ENCODE measurements at places on chromosomes 11 and 22. TPM values are rescaled to one million over a fixed set of nuclear protein-coding genes. Genes with fewer than 3 reads are reported as not detected.

NNMT gene
- not detected for total RNA-seq

- peaks cover under 1% of the 10 kb centered on the region for H3K27me3 ChIP-seq
- no peak overlapping the region for H3K4me3 ChIP-seq
- DNase-seq, result no peak
- H3K27ac ChIP-seq, result no peak overlapping the region
Measured at GRCh38 chr11:67668192-67668551, 6.3 kb downstream of the ALDH3B2 start.

- H3K27me3 ChIP-seq, result no peaks in the 10 kb centered on the region
- H3K27ac ChIP-seq, result no peak overlapping the region
- H3K4me1 ChIP-seq, result no peaks in the 10 kb centered on the region
- DNase-seq, result no peak
- H3K36me3 ChIP-seq, result no peaks in the 10 kb centered on the region
Measured at GRCh38 chr11:60098508-60098907, 10.0 kb downstream of the MS4A2 start.

DNA sequence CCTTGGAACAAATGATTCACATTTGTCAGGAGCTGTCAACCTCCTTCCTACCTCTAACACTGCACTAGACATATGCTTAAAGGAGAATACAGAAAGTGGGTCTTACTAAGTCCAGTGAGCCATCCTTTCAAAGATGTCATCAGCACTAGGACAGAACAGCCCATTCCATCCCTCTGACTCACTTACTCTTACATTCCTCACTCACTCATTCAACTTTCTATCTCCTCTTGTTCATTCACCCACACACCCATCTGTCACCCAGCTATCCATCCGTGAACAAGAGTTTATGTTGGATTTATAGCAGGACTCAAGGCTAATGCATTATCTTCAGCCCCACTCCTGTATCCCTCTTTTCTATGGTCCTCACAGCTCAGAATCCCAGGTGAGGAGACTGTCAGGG, 9.1 kb downstream of the INSC start:
- no peaks in the 10 kb centered on the region for H3K36me3 ChIP-seq
- H3K4me1 ChIP-seq, result no peaks in the 10 kb centered on the region
- DNase-seq, result no peak
- no peak overlapping the region for H3K4me3 ChIP-seq

TRPM5 gene
- total RNA-seq, result not detected

SULT4A1 gene
- not detected for total RNA-seq

HNRNPUL2 gene
- 64.3 TPM for total RNA-seq

- no peak overlapping the region for H3K4me3 ChIP-seq
- H3K27ac ChIP-seq, result no peak overlapping the region
- H3K4me1 ChIP-seq, result peaks cover 4% of the 10 kb centered on the region
- no peak for DNase-seq
Measured at GRCh38 chr22:43235445-43236409, 48.8 kb upstream of the TTLL12 start.

DNA sequence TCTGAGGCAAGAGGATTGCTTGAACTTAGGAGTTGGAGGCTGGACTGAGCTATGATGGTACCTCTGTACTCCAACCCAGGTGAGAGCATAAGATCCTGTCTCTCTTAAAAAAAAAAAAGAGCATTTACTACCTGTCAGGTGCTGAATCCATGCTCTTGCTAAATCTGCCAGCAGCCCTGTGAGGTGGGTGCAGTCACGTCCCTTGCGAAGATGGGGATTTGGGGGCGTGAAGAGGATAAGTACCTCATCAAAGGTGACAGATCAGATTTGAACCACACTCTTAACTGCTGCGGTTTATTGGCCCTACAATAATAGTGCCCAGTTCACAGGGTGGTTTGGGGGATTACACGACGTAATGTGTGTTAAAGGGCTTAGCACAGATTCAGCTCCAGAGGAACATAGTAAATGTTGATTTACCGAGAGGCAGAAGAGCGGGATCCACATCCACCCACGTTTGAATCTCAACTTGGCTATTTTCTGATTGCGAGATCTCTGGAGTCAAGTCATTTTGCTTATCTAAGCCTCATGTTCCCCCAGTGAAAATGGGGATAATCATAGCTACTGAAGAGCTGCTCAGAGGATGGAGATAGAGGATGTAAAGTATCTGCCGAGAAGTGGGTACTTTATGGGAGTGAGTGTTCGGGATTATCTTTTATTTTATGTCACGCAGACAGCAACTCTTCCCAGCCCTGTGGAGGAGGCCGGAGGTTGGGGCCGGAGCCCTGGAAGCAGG, 28.1 kb upstream of the LRRC10B start:
- no peak overlapping the region for H3K4me3 ChIP-seq
- H3K27ac ChIP-seq, result no peak overlapping the region
- H3K27me3 ChIP-seq, result no peaks in the 10 kb centered on the region
- peaks cover 8% of the 10 kb centered on the region for H3K4me1 ChIP-seq
- no peak for DNase-seq
- H3K36me3 ChIP-seq, result no peaks in the 10 kb centered on the region

GRCh38 chr11:22467741-22468140, 129.6 kb downstream of the SLC17A6 start:
- no peaks in the 10 kb centered on the region for H3K36me3 ChIP-seq
- H3K4me3 ChIP-seq, result no peak overlapping the region
- H3K27me3 ChIP-seq, result no peaks in the 10 kb centered on the region
- DNase-seq, result no peak

KBTBD4 gene
- total RNA-seq, result 24.8 TPM

KRTAP5-7 gene
- not detected for total RNA-seq

- no peaks in the 10 kb centered on the region for H3K4me1 ChIP-seq
- no peaks in the 10 kb centered on the region for H3K27me3 ChIP-seq
- no peak overlapping the region for H3K27ac ChIP-seq
- H3K4me3 ChIP-seq, result no peak overlapping the region
- no peak for DNase-seq
Measured at GRCh38 chr11:33387581-33387980, 130.4 kb downstream of the HIPK3 start.

DNA sequence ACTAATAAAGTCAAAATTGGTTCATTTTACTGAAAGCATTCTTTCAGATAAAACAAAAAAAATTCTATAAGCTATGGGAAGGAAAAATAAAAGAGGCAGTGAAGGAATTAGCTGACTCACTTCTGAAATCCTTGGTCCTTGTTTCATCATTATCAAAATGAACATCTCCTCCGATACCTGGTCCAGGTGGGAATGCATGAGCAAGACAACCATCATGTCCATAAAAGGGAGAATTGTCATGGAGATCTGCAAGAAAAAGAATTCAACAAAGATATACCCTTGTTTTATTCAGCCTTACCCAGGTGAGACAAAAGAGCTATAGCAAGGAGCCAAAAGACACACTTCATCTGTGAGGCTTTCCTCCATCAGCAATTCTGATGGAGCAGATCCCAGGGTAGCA, 27.2 kb downstream of the MMP10 start:
- no peaks in the 10 kb centered on the region for H3K36me3 ChIP-seq
- no peak for DNase-seq
- H3K4me3 ChIP-seq, result no peak overlapping the region
- H3K27ac ChIP-seq, result no peak overlapping the region
- no peaks in the 10 kb centered on the region for H3K4me1 ChIP-seq

GRCh38 chr22:16959345-16959930, 48.6 kb downstream of the GAB4 start:
- H3K4me3 ChIP-seq, result no peak overlapping the region
- H3K27ac ChIP-seq, result no peak overlapping the region
- no peak for DNase-seq
- no peaks in the 10 kb centered on the region for H3K4me1 ChIP-seq

DNA sequence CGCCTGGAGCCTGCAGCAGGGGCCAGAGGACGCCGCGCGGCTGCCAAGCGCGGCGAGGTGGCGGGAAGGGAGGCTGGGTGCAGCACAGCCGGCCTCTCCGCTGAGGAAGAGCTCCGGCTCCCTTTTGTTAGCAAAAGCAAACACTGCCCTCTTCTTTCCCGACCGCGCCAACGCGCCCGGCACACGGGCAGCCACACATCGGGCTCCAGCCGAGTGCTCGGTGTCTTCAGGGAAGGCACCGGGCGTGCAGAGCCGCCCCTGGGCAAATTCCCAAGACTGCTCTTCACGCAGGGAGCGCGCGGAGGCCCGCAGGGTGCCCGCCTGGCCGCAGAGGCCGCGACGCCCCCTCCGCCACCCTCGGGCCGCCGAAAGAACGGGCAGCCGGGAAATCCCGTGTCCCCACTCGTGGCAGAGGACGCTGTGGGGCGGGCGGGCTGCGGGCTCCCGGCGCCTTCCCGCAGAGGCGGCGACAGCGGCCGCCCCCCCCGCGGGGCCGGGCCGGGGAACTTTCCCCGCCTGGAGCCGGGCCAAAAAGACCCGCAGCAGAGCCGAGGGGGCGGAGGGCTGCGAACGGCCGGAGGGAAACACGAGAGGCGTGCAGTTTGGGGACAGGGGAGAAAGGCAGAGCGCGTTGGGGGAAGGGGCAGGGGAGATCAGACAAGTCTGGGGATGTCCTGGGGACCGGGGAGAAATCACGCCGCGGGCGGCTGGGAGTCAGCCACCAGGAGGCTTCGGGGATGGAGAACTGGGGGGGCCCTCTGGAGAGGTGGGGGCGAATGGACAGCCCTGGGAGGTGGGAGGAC, 931 bp downstream of the CADM1 start:
- peaks cover 26% of the 10 kb centered on the region for H3K4me1 ChIP-seq
- no peaks in the 10 kb centered on the region for H3K36me3 ChIP-seq
- peak; percentile 54 for DNase-seq
- no peak overlapping the region for H3K27ac ChIP-seq
- H3K4me3 ChIP-seq, result peak overlapping the region; percentile 55

NDUFA6 gene
- total RNA-seq, result 106 TPM

- DNase-seq, result no peak
- H3K27me3 ChIP-seq, result peaks cover 22% of the 10 kb centered on the region
Measured at GRCh38 chr11:47185305-47186075, 744 bp downstream of the PACSIN3 start.

DNA sequence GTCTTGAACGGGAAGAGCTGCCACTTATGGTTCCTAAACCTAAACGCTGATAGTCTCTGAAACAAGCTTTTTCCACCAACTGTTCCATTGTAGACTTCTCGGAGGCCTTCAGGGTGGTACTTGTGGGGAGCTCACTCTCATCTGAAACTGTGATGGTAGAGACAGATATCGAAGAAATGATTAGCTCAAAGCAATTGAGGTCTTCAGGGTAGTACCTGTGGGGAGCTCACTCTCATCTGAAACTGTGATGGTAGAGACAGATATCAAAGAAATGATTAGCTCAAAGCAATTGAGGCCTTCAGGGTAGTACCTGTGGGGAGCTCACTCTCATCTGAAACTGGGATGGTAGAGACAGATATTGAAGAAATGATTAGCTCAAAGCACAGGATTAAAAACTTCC, 175.7 kb downstream of the SWAP70 start:
- no peaks in the 10 kb centered on the region for H3K36me3 ChIP-seq
- H3K27ac ChIP-seq, result no peak overlapping the region
- peaks cover 14% of the 10 kb centered on the region for H3K4me1 ChIP-seq
- no peak for DNase-seq

GPHA2 gene
- not detected for total RNA-seq

DNA sequence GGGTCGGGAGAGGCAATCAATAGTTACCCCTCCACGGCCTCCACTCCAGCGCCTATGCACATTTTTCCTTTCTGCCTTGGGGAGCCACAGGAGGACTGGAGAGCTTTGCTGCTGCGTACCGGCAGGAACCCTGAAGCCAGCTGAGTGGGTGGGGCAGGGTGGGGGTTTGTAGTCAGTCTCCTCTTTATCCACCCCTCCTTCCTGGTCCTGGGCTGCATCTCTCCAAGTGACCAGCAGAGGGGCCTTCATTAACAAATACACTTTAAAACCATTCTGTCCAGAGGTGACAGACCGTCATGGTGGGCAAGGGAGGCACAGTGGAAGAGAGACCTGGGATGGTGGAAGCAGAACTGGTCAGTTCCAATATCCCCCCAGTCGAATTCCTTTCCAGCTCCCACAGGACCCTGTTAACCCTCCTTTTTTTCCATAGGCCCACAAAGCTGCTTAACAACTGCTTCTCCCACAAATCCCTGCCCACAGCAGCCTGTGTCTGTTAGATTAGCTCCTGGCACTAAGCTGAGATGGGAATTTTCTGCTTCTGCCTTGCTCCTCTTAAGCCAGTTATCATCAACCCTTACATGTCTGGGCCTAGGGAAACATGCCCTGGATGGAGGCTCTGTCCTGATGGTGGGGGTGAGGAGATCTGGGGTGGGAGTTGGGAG, 3.9 kb upstream of the ABCG4 start:
- peaks cover 6% of the 10 kb centered on the region for H3K4me1 ChIP-seq
- no peaks in the 10 kb centered on the region for H3K36me3 ChIP-seq
- H3K27me3 ChIP-seq, result peaks cover 26% of the 10 kb centered on the region
- DNase-seq, result no peak

DNA sequence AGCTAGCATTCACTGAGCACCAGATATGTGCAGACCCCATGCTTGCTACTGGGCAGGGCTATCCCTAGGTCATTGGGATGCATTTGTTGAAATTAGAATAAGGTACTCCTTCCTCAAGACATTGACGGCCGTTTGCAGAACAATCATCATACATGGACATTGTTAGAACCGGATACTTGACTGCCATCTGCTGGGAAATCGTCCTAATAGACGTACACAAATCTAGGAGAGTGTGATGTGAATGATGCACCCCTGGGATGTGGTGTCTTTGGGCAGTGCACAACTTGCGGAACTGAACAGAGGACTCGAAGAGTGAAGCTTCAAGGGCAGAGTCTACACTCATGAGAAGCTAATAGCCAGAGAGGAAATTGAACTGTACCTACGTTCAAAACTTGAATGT, 35.9 kb downstream of the MYO18B start:
- H3K36me3 ChIP-seq, result no peaks in the 10 kb centered on the region
- no peaks in the 10 kb centered on the region for H3K27me3 ChIP-seq
- no peak for DNase-seq
- no peak overlapping the region for H3K4me3 ChIP-seq
- no peaks in the 10 kb centered on the region for H3K4me1 ChIP-seq

DNA sequence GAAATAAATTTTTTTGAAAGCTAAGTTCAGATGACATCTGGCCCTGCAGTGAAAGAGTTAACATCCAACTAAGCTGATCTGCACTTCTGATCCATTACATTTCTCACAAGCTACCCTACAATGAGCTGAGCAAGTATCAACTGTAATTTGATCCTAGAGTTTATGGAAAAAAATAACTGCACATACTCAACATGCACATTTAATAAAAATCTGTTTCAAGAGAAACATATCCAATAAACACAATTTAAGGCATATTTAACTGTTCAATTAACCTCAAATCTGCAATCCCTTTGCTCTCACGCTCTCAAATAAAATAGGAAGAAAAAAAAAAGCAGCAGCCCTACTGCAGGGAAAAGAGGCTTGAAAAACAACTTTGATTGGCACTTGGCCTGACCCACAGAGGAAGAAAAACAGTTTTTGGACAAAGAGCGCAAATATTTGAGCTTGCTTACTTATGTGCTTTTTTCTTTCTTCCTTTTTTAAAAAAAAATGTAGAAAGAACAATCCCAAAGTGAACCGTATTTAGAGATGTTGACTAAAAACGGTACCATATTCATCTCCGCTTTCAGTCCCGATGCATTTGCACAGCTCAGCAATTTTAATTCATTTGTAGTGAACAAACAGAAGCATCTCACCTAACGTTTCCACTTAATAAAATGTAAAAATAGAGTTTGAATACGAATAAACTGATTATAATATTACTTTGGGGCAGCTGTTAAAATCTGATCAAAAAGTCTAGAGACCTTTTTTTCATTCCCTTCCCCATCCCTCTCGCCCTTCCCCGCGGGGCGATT, 1.6 kb downstream of the SESN3 start:
- H3K36me3 ChIP-seq, result no peaks in the 10 kb centered on the region
- H3K27ac ChIP-seq, result no peak overlapping the region
- H3K27me3 ChIP-seq, result no peaks in the 10 kb centered on the region

- H3K27ac ChIP-seq, result no peak overlapping the region
- no peaks in the 10 kb centered on the region for H3K36me3 ChIP-seq
- DNase-seq, result no peak
Measured at GRCh38 chr11:130120045-130120444, 39.5 kb upstream of the ST14 start.

DDI1 gene
- not detected for total RNA-seq

Data from CD8-positive, alpha-beta memory T cell (primary cell).